IgD-negative memory B cell (primary cell): ENCODE measurements at places on chromosomes 7 and 10. TPM values are rescaled to one million over a fixed set of nuclear protein-coding genes. Genes with fewer than 3 reads are reported as not detected.

The CHRM2 gene
- polyA plus RNA-seq: not detected

The SPDYE16 gene
- 0.11 TPM for polyA plus RNA-seq

The LRRC17 gene
- not detected for polyA plus RNA-seq

The TSPAN33 gene
- 55.0 TPM for polyA plus RNA-seq

The NUTM2A gene
- not detected for polyA plus RNA-seq

The PDAP1 gene
- polyA plus RNA-seq: 33.8 TPM

The GDF10 gene
- not detected for polyA plus RNA-seq
